ENCODE measurements at places on chromosomes 3 and 15. TPM values are rescaled to one million over a fixed set of nuclear protein-coding genes. Genes with fewer than 3 reads are reported as not detected.

DNA sequence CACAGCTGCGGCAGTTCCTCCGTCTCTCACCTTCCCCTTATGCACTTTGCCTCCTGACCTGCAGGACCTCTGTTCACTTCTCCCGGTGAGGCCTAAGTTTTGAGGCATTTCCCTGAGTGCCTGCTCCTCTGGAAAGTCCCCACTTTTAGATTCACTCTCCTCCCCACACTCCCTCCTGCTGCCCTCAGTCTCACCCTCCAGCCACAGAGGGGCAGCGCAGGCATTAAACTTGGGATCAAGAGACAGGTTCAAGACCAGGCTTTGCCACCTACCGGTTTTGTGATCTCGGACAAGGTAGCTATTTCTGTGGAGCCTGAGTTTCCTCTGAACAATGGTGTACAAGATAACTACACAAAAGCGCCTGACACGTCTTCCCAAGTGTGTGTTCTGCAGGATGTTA, 19.4 kb downstream of the SLC6A11 start:
- peak; percentile 39 for DNase-seq

DNA sequence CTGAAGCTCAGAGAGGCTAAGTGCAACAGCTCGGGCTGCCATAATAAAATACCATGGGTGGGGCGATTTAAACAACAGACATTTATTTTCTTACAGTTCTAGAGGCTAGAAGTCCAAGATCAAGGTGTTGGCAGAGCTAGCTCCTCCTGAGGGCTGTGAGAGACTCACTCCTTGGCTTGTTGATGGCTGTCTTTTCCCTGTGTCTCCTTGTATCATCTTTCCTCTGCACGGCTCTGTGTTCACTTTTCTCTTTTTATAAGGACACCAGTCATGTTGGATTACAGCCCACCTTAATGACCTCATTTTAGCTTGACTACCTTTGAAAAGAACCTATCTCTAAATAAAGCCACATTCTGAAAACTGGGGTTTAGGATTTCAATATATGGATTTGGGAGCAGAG, 129.7 kb downstream of the RPL22L1 start:
- no peak for DNase-seq

DNA sequence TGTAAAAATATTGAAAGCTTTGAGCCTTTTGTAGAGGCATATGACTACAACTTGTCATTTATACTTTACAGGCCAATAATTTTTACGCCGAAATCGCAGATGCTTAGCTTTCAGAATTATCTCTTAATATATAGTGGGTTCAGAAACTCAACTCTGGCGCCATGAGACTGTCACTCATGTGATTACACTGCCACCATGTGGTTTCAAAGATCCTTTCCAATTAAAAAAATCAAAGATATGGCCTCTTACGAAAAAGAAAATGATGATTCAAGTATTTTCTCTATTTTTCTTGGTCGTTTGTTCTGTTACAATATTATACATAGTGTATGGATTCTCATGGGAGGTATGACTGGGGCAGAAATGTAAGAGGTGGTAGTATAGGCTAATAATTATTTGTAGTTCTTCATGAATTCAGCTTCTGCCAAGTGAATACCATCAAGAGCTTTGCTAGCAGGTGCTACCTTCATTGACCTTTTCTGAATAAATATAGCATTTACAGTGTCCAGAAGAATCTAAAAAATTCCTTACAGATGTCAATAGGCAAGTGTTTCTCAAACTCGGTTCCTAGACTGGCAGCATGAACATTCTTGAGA, 751.7 kb upstream of the GOLIM4 start:
- no peak for DNase-seq

GRCh38 chr3:57985176-57985983, 22.8 kb upstream of the FLNB start:
- no peak for DNase-seq

DNA sequence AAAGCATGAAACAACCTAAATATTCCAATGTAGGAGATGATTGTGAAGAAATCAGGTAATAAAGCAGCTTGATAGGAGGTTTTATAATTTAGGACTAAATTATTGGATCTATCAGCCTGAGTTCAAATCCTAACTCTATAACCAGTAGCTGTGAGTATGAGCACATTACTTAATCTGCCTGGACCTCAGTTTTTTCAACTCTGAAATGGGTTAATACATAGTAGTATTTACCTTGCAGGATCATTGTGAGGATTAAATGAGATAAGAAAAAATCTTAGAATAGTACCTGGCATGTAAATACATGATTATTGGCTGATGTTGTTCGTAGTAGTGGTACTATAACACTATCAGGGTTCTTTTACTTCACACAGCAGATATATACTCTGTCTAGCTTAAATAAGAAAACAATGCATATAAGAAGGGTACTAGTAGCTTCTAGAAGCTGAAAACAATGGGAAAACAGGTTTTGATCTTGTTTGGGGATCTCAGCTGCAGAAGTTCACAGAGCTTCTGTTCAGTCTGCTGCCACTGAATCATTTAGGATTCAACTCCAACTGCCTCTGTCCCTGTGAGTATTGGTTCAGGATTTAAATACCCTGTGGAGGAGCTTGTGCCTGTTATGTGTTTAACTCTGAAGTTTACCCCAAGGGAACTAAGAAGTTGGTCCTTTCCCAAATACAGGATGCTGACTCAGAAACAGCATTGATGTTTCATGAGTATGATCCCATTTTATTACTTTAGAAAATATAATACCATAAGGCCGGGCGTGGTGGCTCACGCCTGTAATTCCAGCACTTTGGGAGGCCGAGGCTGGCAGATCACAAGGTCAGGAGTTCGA, 34.2 kb downstream of the KAT2B start:
- DNase-seq = no peak

- DNase-seq = no peak
Measured at GRCh38 chr3:104102386-104102785, 1264.3 kb upstream of the ALCAM start.

GRCh38 chr3:17846466-17846865, 104.0 kb upstream of the TBC1D5 start:
- no peak for DNase-seq

DNA sequence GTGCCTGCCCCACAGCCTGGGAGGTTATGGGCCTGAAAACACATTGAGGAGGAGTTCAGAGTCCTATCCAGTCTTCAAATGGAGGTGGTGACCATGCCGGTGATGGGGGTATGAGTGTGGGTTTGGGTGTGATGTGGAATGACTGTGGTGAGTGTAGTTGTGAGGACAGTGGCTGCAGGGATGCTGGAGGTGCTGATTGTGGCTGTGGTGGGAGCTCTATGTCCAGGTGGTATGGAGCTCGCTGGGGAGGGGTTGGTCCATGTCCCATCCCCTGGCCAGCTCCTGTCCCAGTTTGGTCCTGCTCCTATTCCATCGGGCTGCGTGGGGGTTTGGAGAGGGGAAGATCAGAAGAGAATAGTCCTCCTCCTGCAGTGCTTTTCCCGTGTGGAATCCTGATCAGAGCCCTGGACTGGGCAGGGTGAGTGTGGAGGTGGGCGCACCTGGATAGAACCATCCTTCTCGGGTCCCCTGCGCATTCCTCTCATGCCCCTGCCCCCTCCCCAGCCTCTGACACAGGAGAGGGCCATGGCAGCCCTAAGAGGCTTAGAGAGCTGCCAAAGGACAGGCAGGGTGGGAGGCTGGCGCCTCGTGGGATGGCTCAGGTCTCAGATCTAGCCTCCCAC, 23.0 kb upstream of the GOLGA6C start:
- DNase-seq = peak; percentile 6

GRCh38 chr15:56042982-56043980, 49.9 kb upstream of the NEDD4 start:
- no peak for DNase-seq

DNA sequence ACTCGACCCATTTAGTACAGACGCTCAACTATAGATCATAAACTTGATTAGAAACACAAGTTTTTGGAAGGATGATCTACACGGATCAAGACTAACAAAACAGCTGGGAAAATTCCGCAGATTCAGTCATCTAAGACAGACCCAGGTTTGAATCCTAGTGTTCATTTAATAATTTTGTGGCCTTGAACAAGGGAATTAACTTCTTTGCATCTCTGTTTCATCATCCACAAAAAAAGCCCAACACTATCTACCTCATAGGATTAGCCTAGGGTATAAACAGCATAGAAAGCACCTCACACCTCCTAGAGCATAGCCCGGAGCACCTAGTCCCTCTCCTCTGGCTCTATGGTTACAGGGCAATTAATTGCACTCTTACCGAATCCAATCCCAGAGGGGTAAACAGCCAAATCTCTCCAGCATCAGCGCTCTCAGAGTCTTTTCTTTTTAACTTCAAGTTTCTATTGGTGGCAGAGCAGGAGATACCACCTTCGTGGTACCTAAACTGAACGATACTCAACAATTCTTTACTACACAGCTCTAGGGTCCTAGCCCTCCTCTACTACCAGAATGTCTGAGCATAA, 3.5 kb downstream of the TBL1XR1 start:
- no peak for DNase-seq

- no peak for DNase-seq
Measured at GRCh38 chr15:72783004-72783639, 436 bp downstream of the ADPGK start.

- peak; percentile 4 for DNase-seq
Measured at GRCh38 chr15:74050127-74050526, 32.2 kb downstream of the GOLGA6A start.

DNA sequence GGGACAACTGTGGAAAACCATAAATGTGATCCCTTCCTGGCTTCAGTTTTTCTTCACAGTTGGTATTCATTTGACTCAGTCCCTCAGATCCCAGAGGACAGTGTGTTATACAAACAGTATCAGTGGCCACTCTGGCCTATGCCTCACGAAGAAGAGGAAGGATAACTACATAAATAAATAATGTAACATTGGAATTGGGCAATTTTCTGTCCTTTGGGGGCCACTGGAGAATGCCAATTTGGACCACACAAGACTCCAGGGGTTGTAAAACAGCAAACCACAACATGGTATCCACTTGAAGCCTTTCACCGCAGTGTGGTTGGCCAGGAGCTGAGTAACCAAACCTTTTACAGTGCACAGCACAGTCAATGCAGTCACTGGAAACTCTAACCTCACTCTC, 1077.0 kb downstream of the ROBO2 start:
- DNase-seq = no peak

GRCh38 chr3:126573492-126574117, 14.9 kb upstream of the C3orf22 start:
- no peak for DNase-seq

DNA sequence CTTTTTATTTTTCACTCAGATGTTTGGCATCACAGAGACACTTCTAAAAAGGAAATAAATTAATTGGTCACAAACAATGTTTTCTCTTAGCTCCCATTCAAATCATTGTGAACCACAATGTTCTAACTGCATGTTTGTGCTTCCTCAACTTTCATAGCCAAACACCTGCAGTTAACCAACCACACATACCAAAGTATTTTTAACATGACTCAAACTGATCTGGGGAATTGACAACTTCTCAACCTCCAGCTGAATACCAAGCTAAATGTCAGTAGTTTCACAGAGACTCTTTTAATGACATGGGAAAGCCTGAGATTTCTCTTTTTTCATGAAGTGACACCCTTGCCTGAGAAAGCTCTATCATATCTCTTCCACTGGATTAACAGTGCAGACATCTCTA, 217.9 kb upstream of the MME start:
- DNase-seq = no peak

DNA sequence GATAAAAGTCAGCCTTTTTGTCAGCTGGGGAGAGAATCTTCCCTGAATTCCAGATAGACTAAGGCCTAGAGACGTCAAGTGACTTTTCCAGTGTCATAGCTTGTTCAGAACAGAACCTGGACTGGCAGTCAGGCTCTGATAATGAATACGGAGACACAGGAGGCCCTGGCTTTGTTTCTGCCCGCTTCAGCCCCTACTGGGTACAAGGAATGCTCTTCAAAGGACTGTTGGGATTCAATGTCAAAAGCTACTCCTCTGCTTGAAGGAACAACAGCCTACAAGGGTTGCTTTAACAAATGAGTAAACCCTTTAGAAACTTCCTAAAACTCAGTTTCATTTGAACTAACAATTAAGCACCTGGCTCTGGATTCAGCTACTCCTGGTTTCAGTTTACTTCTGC, 412.3 kb downstream of the OXSM start:
- DNase-seq = no peak

DNA sequence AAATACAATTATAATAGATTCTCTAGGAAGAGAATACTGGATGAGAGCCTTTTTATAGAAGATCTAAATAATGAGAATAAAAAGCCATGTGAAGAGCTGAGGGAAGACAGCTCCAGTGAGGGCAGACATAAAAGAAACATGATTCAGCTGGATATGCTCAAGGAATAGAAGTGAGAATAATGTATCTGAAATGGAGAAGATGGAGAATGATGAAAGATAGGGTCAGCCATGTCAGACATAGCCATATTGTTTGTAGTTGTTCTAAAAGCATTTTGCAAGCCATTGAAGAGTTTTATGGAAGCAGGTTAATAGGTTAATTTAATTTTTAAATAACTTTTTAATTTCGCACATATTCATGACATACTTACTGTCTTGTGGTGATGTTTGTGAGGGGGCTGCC, 713.5 kb upstream of the ARPP21 start:
- DNase-seq = no peak

- no peak for DNase-seq
Measured at GRCh38 chr3:22691856-22692628, 511.1 kb upstream of the UBE2E2 start.

GRCh38 chr3:50166620-50167019, 11.5 kb downstream of the SEMA3F start:
- no peak for DNase-seq

- no peak for DNase-seq
Measured at GRCh38 chr3:4766716-4767499, 212.3 kb upstream of the BHLHE40 start.

DNA sequence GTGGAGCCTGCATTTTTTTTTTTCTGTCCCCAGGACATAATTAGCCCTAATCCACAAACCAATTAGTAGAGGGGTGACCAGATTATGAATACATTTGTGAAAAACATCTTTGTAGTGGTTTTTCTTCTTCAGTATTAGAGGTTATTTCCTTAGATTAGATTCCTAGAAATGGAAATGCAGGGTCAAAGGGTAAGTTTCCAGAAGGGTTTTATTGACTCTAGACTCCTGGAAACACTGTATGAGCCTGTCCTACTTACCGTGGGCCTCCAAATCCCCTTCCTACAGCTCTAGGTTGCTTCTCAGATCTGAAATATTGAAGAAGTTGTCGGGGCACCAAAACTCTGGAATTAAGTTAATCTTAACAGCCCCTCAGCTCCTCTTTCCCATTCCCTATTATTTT, 22.4 kb downstream of the SQOR start:
- no peak for DNase-seq

- no peak for DNase-seq
Measured at GRCh38 chr15:27438403-27439375, 467.7 kb downstream of the GABRG3 start.

DNA sequence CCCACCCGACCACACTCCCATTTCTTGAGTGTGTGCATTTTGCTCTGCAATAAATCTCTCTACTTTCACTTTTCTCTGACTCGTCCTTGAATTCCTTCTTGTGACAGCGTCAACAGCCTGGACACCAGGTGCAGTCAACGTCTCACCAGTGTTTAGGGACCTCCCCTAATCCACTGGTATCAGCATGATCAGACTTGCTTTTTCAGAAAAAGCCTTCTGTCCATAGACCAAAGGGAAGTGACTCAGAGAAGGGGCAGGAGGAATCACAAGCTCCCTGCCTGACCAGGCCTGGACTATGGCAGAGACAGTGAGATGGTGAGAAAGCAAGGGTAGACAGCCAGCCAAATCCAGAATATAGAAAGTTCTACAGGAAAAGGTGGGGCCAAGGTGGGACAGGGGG, 15.5 kb downstream of the CCR5 start:
- no peak for DNase-seq

PLA1A gene
- not detected for total RNA-seq

PLCH1 gene
- 8.8 TPM for total RNA-seq

RLBP1 gene
- total RNA-seq = not detected

THAP10 gene
- 3.4 TPM for total RNA-seq

CACNA2D2 gene
- total RNA-seq = 22.0 TPM

UBE3A gene
- total RNA-seq = 120 TPM

ANKUB1 gene
- not detected for total RNA-seq

TGM4 gene
- not detected for total RNA-seq

IGSF10 gene
- total RNA-seq = 0.60 TPM
